ENCODE measurements at places on chromosomes 7 and 10.

DNA sequence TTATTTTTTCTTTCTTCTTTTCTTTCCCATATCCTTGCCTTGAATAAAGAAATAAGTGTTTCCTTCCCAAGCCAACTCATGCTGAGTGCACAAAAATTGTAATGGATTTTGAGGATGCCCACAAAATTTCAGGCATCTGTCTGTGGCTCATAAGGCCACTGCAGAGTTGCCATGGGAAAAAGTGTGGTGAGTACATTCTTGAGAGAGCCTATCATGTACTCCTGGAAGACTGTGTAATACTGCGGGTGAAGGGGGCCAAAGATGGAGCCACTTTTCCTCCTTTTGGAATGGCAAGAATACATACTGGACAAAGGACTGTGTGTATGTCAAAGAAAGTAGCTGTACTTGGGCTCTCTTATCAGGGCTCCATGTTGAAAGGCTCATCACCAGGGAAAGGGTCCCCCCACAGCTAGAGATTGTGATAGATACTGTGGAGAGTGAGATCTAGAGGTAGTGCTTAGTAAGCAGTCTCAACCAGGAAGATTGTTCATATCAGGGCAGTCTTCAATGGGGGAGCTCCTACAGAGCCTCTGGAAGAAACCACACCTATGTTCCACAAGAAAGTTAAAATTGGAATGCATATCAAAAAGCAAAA is 341.6 kb upstream of the KCND2 start:
- no peak overlapping the region for H3K4me3 ChIP-seq
- no peaks in the 10 kb centered on the region for H3K27me3 ChIP-seq
- H3K36me3 ChIP-seq = no peaks in the 10 kb centered on the region
- no peak overlapping the region for H3K27ac ChIP-seq

DNA sequence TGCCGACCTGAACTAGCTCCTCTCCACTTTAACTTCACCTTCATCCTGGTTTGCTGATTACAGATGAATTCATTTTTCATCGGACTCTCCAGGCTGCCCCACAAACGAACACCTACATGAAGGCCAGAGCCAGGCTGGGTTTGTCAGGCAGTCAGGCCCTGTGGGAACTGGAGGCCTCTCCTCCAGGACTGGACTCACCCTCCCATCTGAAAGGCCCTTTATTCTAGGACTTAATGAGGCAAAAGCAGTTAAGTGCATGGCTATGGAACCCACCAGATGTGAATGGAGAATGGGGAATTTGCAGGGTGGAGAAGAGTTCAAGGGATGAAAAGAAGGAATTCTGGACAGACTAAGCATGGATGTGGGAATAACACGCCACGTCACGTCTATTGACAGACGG is 170.8 kb downstream of the ARHGAP12 start:
- H3K4me3 ChIP-seq = no peak overlapping the region
- H3K36me3 ChIP-seq = no peaks in the 10 kb centered on the region
- no peaks in the 10 kb centered on the region for H3K27me3 ChIP-seq
- DNase-seq = no peak
- peak overlapping the region; percentile 99 for H3K27ac ChIP-seq
- peaks cover 38% of the 10 kb centered on the region for H3K4me1 ChIP-seq

DNA sequence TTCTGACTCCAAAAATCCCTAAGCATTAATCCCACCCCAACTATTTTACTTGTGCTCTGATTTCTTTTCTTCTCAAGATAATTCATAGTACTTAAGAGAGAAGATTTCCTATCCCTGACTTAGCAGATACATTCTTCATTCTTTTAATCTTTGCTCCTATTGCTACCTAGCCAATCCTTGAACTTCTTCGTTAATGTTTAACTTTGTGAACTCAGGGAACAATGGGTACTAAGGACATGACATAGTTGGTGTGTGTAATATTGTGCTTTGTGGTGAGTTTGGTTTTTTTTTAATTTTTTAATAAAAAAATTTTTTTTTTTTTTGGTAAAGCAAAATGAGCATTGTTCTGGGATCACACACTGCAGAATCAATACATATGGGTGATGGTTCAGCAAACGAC is 166.2 kb downstream of the CHCHD3 start:
- DNase-seq = no peak
- no peak overlapping the region for H3K27ac ChIP-seq

GRCh38 chr7:94632338-94633013 is 23.5 kb downstream of the SGCE start:
- no peaks in the 10 kb centered on the region for H3K27me3 ChIP-seq
- no peak overlapping the region for H3K27ac ChIP-seq
- no peak overlapping the region for H3K4me3 ChIP-seq
- H3K36me3 ChIP-seq = no peaks in the 10 kb centered on the region

- H3K27ac ChIP-seq = peak overlapping the region; percentile 91
- no peaks in the 10 kb centered on the region for H3K27me3 ChIP-seq
- no peaks in the 10 kb centered on the region for H3K36me3 ChIP-seq
- peak; percentile 46 for DNase-seq
Measured at GRCh38 chr7:816751-817671, 15.3 kb upstream of the SUN1 start.

DNA sequence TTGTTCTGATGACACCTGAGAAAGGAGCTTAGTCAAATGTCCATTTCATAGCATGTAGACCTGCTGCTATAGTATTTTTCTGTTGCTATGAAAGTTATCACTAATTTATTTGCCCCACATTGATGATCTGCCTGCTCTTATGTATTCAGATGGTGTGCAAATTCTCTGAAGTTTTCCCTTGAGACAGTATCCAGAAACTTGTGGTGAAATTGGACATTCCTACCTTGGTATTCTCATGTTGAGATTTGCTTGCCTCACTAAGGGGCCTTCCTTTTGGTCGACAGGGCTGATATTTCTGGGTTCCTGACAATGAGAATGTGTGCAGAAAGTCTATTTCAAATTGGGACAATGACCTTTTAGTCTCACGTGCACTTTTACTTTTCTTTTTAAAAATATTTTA is 253.2 kb upstream of the FZD8 start:
- no peaks in the 10 kb centered on the region for H3K36me3 ChIP-seq
- H3K4me3 ChIP-seq = no peak overlapping the region
- no peaks in the 10 kb centered on the region for H3K27me3 ChIP-seq

DNA sequence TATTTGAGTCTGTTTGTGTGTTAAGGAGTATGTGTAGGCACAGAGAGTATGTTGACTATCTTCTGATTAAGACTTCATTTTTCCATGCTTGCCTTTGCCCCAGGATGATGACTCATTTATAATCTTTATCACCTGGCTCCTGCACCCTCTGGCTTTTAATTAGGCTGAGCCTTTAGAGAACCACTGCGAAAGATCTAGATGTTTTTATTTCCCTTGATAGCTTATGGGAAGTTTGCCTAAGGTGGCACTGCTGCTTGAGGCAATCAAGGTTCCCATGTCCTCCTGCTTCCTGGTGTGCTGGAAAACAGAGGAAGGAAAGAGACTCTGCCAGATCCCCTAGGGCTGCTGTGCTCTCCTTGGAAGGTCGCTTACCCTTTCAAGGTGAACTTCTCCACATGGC is 114.6 kb downstream of the ARL4A start:
- H3K4me1 ChIP-seq = no peaks in the 10 kb centered on the region
- no peak overlapping the region for H3K4me3 ChIP-seq
- H3K27me3 ChIP-seq = no peaks in the 10 kb centered on the region

- H3K36me3 ChIP-seq = peaks cover 13% of the 10 kb centered on the region
- H3K27ac ChIP-seq = no peak overlapping the region
- no peak for DNase-seq
- no peaks in the 10 kb centered on the region for H3K27me3 ChIP-seq
- no peak overlapping the region for H3K4me3 ChIP-seq
Measured at GRCh38 chr7:104133238-104133637, 74.6 kb downstream of the ORC5 start.

DNA sequence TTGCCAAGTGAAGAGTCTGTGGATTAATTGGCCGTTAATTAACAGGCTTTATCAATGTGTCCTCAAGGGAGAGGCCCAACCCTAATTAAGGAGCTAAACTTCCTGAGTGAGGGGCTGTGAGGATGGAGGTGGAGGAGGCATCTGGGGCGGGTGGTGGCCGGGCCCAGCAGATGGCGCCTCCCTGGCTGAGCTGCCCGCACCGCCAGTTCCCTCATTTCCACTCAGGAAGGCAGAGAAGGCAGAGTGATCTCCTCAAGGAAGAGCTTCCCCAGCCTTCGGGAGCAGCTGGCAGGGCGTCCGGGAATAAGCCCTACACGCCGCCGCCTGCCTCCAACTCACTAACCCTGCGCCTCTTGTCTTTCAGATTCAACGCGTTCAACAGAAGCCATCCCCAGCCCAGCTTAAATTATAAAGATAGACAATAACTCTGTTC is 112.2 kb downstream of the CYTH3 start:
- H3K4me3 ChIP-seq = no peak overlapping the region
- no peaks in the 10 kb centered on the region for H3K4me1 ChIP-seq
- H3K27ac ChIP-seq = no peak overlapping the region
- DNase-seq = no peak
- no peaks in the 10 kb centered on the region for H3K27me3 ChIP-seq

DNA sequence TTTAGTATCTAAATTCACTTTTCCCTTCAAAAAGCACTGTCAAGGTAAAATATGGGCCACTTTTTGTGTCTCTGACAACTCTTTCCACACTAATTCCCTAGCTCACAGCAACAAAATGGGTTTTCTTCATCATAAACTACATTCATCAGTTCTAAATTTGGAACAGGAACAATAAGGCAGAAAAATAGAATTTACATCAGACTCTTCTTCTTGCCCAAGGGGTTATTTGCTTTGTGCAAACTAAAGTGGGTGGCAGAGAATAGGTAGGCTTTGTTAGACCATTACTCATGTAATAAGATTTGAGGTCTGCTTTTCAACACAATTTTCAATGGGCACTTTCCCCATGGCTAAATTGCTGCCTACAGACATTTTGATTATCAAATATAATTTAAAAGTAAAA is 17.6 kb upstream of the PPP1R17 start:
- H3K36me3 ChIP-seq = no peaks in the 10 kb centered on the region
- no peak overlapping the region for H3K27ac ChIP-seq
- no peaks in the 10 kb centered on the region for H3K4me1 ChIP-seq
- DNase-seq = no peak
- no peaks in the 10 kb centered on the region for H3K27me3 ChIP-seq
- no peak overlapping the region for H3K4me3 ChIP-seq

GRCh38 chr10:95877881-95878280 is 29.9 kb upstream of the CC2D2B start:
- H3K4me3 ChIP-seq = no peak overlapping the region
- DNase-seq = no peak
- no peaks in the 10 kb centered on the region for H3K4me1 ChIP-seq
- no peaks in the 10 kb centered on the region for H3K27me3 ChIP-seq
- H3K36me3 ChIP-seq = no peaks in the 10 kb centered on the region
- H3K27ac ChIP-seq = no peak overlapping the region

GRCh38 chr7:75662579-75663301 is 76.0 kb downstream of the HIP1 start:
- no peak for DNase-seq
- no peak overlapping the region for H3K27ac ChIP-seq
- H3K36me3 ChIP-seq = no peaks in the 10 kb centered on the region
- no peaks in the 10 kb centered on the region for H3K4me1 ChIP-seq

- no peak overlapping the region for H3K4me3 ChIP-seq
- no peaks in the 10 kb centered on the region for H3K27me3 ChIP-seq
- no peak for DNase-seq
- H3K4me1 ChIP-seq = no peaks in the 10 kb centered on the region
- H3K27ac ChIP-seq = no peak overlapping the region
- H3K36me3 ChIP-seq = no peaks in the 10 kb centered on the region
Measured at GRCh38 chr10:126252884-126253610, 135.2 kb downstream of the ADAM12 start.

All from liver (tissue), 10 donors.